ENCODE measurements at places on chromosomes 5 and 9.
A peak's percentile ranks its signal among the peaks of the same experiment; 100 is the strongest.

GRCh38 chr5:25020454-25020853 is 375.7 kb upstream of the CDH10 start:
- H3K27me3 ChIP-seq: no peaks in the 10 kb centered on the region
- no peak overlapping the region for H3K27ac ChIP-seq
- no peaks in the 10 kb centered on the region for H3K36me3 ChIP-seq

DNA sequence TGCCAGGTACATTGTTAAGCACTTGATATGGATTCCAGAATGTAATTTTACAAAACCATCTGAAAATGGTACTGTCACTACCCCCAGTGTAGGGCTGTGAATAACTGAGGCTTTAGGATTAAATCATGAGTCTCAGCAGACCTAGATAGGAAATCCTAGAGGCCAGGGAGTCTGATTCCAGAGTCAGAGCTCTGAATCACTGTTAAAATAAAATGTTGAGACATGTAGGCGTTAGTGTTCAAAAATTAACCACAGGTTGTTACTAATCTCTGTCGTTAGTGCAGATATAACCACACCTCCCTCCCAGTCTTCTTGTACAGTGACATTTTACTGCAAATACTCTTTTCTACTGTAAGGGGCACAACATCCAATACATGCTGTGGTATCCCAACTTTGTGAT is 1828.8 kb downstream of the MAT2B start:
- no peaks in the 10 kb centered on the region for H3K4me1 ChIP-seq
- H3K36me3 ChIP-seq: no peaks in the 10 kb centered on the region
- H3K4me3 ChIP-seq: no peak overlapping the region
- H3K27me3 ChIP-seq: no peaks in the 10 kb centered on the region

GRCh38 chr5:67453111-67453905 is 256.7 kb upstream of the CD180 start:
- H3K27ac ChIP-seq: no peak overlapping the region
- peaks cover 3% of the 10 kb centered on the region for H3K4me1 ChIP-seq
- H3K36me3 ChIP-seq: no peaks in the 10 kb centered on the region
- H3K27me3 ChIP-seq: peaks cover 1% of the 10 kb centered on the region

DNA sequence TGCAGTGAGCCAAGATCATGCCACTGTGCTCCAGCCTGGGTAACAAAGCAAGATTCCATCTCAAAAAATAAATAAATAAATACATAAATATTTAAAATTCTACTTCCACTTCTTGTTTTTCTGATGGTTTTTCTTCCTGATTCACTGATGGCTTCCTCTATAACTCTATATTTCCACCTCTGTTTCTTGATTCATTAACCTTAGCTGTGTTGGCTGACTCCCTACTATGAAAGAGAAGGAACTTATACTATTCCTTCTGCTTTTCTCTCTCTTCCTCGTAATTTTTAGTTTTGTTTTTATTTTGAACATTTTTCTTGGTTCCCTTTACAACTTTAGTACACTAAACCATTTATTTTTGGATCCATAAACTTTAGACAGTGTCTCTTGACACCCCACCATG is 103.5 kb downstream of the MAMDC2 start:
- H3K27me3 ChIP-seq: peaks cover 6% of the 10 kb centered on the region
- DNase-seq: no peak
- H3K4me1 ChIP-seq: no peaks in the 10 kb centered on the region
- no peaks in the 10 kb centered on the region for H3K36me3 ChIP-seq

- no peaks in the 10 kb centered on the region for H3K4me1 ChIP-seq
- no peaks in the 10 kb centered on the region for H3K36me3 ChIP-seq
- no peak for DNase-seq
- H3K4me3 ChIP-seq: no peak overlapping the region
- peaks cover 3% of the 10 kb centered on the region for H3K27me3 ChIP-seq
- no peak overlapping the region for H3K27ac ChIP-seq
Measured at GRCh38 chr9:119877306-119877705, 508.1 kb upstream of the BRINP1 start.

DNA sequence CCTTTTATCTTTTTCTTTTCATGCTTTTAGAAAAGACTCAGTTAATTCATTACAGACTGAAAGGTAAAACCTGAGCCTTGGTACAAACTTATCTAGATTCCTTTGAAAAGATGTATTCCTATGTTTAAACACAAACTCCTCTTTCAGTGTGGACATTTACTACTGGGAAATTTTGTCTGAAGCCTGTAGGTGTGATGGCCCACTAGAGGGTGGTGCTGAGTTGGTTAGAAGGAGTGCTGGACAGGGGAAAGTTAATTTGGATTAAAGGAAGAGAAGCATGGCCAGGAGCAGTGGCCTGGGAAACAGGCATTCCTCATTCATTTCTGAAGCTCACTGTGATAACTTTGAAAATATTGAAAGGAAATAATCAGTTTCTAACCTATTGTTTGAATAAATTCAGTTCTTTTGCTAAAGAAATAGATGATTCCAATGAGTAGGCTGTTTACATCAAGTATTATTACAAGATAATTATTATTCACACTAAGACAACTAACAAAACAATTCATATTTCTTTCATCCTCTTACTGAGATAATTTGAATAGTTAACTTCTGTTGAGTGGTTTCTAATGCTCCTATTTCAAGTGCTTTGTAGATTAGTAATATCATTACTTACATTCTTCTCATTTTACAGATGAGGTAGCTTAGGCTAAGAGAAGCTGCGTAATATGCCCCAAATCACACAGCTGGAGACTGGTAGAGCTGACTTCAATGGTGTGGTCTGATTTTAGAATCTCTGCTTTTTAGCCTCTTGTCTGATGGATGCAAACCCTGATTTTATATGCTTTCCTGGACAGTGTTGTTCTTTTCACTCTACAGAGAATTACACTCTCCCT is 150.9 kb downstream of the ADGRV1 start:
- no peaks in the 10 kb centered on the region for H3K4me1 ChIP-seq
- peak; percentile 31 for DNase-seq
- peaks cover 8% of the 10 kb centered on the region for H3K27me3 ChIP-seq
- no peak overlapping the region for H3K4me3 ChIP-seq
- H3K27ac ChIP-seq: no peak overlapping the region

GRCh38 chr9:137430723-137431415 is 7.7 kb downstream of the NOXA1 start:
- no peak overlapping the region for H3K27ac ChIP-seq
- no peaks in the 10 kb centered on the region for H3K27me3 ChIP-seq
- no peaks in the 10 kb centered on the region for H3K36me3 ChIP-seq

- H3K4me3 ChIP-seq: peak overlapping the region; percentile 81
- peaks cover 2% of the 10 kb centered on the region for H3K36me3 ChIP-seq
- peaks cover 2% of the 10 kb centered on the region for H3K27me3 ChIP-seq
- H3K27ac ChIP-seq: peak overlapping the region; percentile 76
- H3K4me1 ChIP-seq: peaks cover 4% of the 10 kb centered on the region
- peak; percentile 87 for DNase-seq
Measured at GRCh38 chr9:96686638-96687335, 31.7 kb upstream of the PRXL2C start.

GRCh38 chr9:113375057-113376023 is 1.4 kb downstream of the HDHD3 start:
- H3K4me1 ChIP-seq: peaks cover 13% of the 10 kb centered on the region
- peak overlapping the region; percentile 78 for H3K27ac ChIP-seq
- H3K27me3 ChIP-seq: no peaks in the 10 kb centered on the region
- no peak for DNase-seq
- H3K36me3 ChIP-seq: peaks cover 6% of the 10 kb centered on the region

DNA sequence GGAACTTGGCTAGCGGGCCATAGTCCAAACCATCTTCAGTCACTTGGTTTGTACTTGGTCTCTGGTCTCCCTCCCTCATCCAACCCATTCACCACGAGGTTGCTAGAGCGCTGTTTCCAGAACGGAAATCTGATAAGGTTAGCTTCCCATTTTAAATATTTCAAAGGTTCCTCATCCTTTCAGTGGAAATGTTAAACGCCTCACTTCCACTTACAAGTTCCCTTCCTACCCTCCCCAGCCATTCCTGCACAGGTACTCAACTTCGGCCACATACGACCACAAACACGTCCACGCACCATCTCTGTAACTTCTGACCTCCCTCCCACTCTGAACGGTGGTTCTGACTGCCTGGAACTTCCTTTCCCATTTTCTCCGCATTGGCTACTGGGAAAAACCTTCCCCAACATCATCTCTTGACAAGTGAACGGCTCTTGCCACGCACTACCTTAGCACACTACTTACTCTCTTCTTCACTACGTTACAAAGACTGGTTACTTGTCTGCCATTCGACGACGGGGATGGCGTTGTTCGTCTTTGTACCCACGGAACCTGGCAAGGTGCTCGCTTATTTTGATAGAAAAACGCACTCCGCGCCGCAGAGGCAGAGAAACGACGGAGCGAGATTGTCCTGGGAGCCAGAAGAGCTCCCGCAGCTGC is 629 bp downstream of the CCNH start:
- H3K4me3 ChIP-seq: peak overlapping the region; percentile 93
- peaks cover 41% of the 10 kb centered on the region for H3K4me1 ChIP-seq
- no peaks in the 10 kb centered on the region for H3K27me3 ChIP-seq
- H3K27ac ChIP-seq: peak overlapping the region; percentile 94

GRCh38 chr5:132756542-132756941 is 9.3 kb downstream of the CCNI2 start:
- H3K27ac ChIP-seq: no peak overlapping the region
- peaks cover 9% of the 10 kb centered on the region for H3K36me3 ChIP-seq
- peaks cover 18% of the 10 kb centered on the region for H3K4me1 ChIP-seq

- H3K27me3 ChIP-seq: peaks cover 36% of the 10 kb centered on the region
- no peak overlapping the region for H3K27ac ChIP-seq
- peaks cover 3% of the 10 kb centered on the region for H3K4me1 ChIP-seq
- no peaks in the 10 kb centered on the region for H3K36me3 ChIP-seq
- DNase-seq: no peak
- no peak overlapping the region for H3K4me3 ChIP-seq
Measured at GRCh38 chr9:1007312-1007711, 30.9 kb downstream of the DMRT3 start.

- DNase-seq: no peak
- H3K4me1 ChIP-seq: peaks cover 13% of the 10 kb centered on the region
- H3K4me3 ChIP-seq: no peak overlapping the region
- H3K27me3 ChIP-seq: no peaks in the 10 kb centered on the region
- no peak overlapping the region for H3K27ac ChIP-seq
- H3K36me3 ChIP-seq: no peaks in the 10 kb centered on the region
Measured at GRCh38 chr5:96565582-96566265, 96.5 kb upstream of the CAST start.

DNA sequence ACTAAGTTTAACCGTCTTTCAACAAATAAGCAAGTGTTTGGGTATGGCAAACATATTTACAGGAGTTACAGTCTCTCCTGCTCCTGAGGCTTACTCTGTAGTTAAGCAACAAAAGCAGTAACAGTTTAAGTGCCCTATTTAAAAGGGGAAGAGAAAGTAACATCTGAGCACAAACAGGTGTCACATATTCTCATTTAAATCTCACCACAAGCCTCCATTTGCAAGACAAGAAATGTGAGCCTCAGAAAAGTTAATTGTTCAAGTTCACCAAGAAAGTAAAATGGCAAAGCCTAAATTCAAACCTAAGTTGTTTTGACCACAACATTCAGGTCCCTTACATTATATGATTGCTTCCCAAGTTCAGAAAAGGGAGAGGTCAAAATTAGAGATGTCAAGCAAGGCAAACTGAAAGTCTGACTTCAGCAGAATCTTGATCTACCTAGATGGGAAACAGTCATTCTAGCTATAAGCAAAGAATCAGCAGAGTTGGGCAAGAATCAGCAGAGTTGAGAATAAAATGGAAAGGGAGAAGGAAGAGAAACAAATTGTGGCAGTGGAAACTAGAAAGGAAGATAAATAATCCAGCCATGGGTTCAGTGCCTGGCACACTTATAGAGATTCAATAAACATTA is 93.4 kb downstream of the STRBP start:
- no peak overlapping the region for H3K27ac ChIP-seq
- DNase-seq: no peak
- H3K27me3 ChIP-seq: no peaks in the 10 kb centered on the region
- peaks cover 8% of the 10 kb centered on the region for H3K4me1 ChIP-seq

DNA sequence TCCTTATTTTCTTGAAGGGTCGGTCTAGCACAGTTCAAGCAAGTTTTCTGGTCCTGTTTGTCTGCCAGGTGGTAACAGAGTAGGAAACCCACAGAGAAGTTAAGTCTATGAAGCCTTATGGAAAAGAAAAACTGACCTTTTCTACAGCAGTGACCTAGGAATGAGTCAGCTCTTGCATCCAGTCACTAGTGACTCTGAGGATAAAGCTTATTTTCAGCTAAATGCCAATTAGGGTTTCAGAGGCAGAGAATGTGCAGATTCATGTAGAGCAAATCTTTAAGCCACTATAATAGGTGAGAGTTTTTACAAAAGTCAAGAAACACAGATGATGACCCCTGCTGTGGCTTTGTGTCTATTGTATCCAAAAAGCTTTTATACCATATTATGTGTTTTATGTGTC is 100.7 kb downstream of the CWC27 start:
- no peaks in the 10 kb centered on the region for H3K27me3 ChIP-seq
- no peak overlapping the region for H3K27ac ChIP-seq
- H3K4me1 ChIP-seq: peaks cover 4% of the 10 kb centered on the region
- no peak for DNase-seq
- no peaks in the 10 kb centered on the region for H3K36me3 ChIP-seq

GRCh38 chr5:34412736-34413135 is 243.4 kb upstream of the RAI14 start:
- no peak overlapping the region for H3K27ac ChIP-seq
- H3K4me1 ChIP-seq: peaks cover 4% of the 10 kb centered on the region
- no peak for DNase-seq
- H3K27me3 ChIP-seq: peaks cover 15% of the 10 kb centered on the region

- no peaks in the 10 kb centered on the region for H3K27me3 ChIP-seq
- H3K27ac ChIP-seq: peak overlapping the region; percentile 92
- H3K4me1 ChIP-seq: peaks cover 73% of the 10 kb centered on the region
- DNase-seq: no peak
Measured at GRCh38 chr9:131736431-131736830, 3.4 kb downstream of the RAPGEF1 start.
